ENCODE measurements at places on chromosomes 7 and 10. TPM values are rescaled to one million over a fixed set of nuclear protein-coding genes. Genes with fewer than 3 reads are reported as not detected.
A peak's percentile ranks its signal among the peaks of the same experiment; 100 is the strongest.

- DNase-seq: peak; percentile 47
Measured at GRCh38 chr10:79608505-79609375, 2.0 kb upstream of the SFTPA1 start.

The ZNF316 gene
- total RNA-seq: 18.4 TPM

The NXPH1 gene
- total RNA-seq: not detected

DNA sequence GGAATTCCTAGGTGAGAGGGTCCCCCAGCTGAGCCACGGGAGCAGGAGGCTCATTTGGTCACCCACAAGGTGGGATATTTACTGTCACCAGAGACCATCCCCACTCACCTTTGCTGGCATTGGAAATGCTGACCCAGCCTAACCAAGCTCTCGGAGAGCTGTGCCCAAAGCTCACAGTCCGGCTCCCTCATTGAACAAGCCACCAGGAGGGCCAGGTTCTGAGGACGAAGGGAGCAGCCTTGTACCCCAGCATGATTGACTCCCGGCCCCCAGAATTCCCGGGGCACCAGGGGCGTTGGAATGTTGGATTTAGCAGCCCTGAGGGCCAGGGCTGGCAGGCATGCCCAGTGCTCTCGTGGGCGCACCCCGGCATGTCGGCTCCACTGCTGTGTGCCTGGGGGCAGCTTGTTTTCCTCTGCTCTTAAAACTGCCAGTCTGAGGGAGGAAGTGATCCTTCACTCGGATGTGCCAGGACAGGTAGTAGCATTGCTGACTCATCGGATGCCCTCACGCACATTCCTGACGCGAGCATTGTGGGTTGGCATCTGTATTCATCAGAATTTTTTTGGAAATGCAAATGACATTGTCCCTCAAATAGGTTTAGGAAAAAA, 23.3 kb downstream of the CLIP2 start:
- DNase-seq: peak; percentile 48

DNA sequence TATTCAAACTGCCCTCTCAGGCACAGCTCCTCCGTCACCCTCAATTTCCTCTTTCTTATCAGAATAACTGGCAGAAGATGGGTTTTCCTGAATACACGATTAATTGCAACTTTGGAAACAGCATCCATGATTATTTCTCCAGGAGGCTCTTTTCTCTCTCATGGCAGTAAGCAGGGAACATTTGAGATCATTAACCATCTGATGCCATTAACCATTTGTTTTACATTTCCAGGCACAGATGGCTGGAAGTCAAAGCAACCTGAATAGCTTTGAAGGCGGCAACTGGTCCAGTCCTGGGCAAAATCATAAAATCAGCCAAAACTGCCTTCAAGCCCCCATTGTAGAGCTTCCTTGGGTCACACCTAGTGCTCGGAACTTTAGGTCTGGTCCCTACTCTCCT, 289.5 kb upstream of the AOAH start:
- DNase-seq: no peak

DNA sequence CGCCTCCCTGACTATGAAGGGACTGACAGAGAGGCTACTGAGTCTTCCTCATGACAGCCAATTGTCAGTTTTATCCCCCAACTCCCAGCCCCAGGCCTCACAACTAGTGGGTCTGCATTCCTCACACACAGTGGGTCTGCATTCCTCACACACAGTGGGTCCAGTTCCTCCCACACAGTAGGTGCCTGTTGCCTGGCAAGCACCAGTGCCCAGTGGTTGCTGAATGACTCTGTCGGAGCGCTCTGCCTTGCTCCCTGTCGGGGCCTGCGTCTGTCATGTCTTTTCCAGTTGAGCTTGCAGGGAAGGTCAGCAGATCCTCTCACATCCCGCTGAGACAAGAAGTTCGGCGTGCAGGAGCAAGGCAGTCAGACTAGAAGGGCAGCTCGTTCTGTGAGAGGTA, 590.0 kb upstream of the MKI67 start:
- DNase-seq: no peak

The PITX3 gene
- not detected for total RNA-seq

DNA sequence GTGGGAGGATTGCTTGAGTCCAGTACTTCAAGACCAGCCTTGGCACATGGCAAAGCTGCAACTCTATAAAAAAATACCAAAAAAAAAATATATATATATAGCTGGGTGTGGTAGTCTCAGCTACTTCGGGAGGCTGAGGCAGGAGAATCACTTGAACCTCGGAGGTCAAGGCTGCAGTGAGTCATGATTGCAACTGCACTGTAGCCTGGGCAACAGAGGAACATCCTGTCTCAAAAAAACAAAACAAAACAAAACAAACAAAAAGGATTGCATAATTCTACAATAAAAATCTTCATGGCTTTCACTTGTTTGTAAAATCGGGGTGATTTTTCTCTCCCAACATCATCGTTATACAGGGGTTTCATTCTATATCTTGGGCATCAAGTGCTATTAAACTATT, 35.1 kb downstream of the GUSB start:
- DNase-seq: peak; percentile 63

The NPFFR1 gene
- total RNA-seq: not detected

GRCh38 chr7:133412942-133413341, 160.1 kb downstream of the EXOC4 start:
- no peak for DNase-seq

The FMC1 gene
- total RNA-seq: 6.3 TPM
